NCI-H345 (cell line): ENCODE measurements at places on chromosomes 5 and 9.

- DNase-seq = no peak
Observed at GRCh38 chr5:142057697-142058056, 44.9 kb upstream of the GNPDA1 start.

- no peak for DNase-seq
Observed at GRCh38 chr5:172686111-172686510, 45.0 kb downstream of the NEURL1B start.

- no peak for DNase-seq
Observed at GRCh38 chr5:36001032-36001431, 9.8 kb upstream of the UGT3A1 start.

DNA sequence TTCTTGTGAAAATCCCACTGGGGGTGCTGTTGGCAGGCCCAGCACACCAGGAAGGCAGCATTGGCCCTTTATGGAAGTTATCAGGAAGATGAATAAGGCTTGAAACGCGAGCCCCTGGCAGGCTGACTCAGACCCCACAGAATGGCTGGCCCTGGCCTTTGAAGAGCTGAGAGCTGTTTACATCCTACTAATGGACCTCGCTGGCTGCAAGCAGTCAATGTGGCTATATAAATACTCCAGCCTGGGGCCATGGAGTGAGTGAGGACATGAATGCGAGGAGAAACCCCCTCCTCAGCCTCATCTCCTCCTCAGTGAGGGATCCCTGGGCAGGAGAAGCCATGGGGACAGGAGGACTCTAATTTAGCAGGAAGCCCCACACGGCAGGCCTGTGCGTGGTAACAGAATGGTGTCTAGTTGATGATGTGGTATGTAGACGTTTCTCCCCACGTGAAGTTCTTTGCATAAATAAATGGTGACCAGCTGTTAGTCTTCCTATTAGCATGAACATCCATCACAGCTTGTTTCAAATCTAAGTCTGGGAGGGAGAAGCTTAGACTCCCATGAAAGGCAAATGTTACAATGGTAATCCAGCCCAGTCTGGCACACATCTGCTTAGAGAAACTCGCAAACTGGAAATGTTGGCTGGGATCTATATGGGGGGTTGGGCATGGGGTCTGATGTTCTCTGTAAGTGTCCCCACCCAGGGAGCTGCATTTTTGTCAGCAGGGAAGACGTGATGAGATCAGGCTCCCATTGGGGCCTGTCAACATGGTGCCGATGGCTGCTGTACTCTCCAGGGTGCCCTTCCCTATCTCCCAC is 175.1 kb upstream of the PITX1 start:
- peak; percentile 22 for DNase-seq

DNA sequence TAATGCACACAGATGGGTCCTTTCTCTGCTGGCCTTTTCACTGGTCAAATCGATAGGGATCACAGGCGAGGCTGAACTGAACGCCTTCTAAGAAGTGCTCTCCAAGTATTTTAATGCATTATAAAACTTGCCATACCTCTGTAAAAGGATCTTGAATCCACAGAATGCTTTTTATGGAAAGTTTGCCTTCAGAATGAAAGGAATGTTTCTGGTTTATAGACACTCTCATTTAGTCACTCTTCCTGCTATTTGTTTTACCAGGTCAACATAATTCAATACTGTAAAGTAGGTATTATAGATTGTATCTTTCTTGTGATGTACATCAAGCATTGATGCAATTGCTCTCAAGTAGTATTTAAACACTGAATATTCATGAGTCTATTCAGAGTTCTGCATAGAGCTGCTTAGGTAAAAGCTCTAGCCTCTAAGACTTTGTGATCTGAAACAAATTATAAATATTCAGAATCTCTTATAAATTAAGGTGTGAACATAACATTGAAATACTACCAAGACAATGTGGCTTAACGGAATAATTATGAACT is 308.4 kb downstream of the ISL1 start:
- DNase-seq = no peak

- no peak for DNase-seq
Observed at GRCh38 chr5:166561759-166562158, 1729.7 kb upstream of the WWC1 start.

- no peak for DNase-seq
Observed at GRCh38 chr5:151570058-151570457, 21.1 kb downstream of the FAT2 start.

GRCh38 chr9:96148634-96149532 is 153.1 kb downstream of the HSD17B3 start:
- no peak for DNase-seq

GRCh38 chr9:37801287-37801850 is 772 bp downstream of the DCAF10 start:
- DNase-seq = no peak

DNA sequence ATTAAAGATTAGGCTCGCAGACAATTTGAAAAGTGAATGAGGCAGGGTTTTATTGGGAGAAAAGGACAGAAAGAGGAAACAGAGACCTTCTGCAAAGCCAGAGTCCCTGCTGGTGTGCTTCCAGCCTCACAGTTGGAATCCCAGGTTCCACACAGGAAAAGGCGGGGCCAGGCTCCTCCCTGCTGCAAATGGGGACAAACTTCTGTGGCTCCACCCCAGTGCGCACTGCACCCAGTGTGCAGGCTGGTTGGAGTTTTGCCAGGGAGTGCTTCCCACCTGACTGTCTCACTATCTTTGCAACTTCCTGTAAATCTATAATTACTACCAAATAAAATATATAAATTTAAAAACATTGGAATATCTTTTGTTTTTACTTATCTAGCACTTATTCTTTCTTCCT is 386.0 kb upstream of the GRIN3A start:
- no peak for DNase-seq

GRCh38 chr9:112743216-112743836 is 7.2 kb upstream of the SNX30 start:
- no peak for DNase-seq

DNA sequence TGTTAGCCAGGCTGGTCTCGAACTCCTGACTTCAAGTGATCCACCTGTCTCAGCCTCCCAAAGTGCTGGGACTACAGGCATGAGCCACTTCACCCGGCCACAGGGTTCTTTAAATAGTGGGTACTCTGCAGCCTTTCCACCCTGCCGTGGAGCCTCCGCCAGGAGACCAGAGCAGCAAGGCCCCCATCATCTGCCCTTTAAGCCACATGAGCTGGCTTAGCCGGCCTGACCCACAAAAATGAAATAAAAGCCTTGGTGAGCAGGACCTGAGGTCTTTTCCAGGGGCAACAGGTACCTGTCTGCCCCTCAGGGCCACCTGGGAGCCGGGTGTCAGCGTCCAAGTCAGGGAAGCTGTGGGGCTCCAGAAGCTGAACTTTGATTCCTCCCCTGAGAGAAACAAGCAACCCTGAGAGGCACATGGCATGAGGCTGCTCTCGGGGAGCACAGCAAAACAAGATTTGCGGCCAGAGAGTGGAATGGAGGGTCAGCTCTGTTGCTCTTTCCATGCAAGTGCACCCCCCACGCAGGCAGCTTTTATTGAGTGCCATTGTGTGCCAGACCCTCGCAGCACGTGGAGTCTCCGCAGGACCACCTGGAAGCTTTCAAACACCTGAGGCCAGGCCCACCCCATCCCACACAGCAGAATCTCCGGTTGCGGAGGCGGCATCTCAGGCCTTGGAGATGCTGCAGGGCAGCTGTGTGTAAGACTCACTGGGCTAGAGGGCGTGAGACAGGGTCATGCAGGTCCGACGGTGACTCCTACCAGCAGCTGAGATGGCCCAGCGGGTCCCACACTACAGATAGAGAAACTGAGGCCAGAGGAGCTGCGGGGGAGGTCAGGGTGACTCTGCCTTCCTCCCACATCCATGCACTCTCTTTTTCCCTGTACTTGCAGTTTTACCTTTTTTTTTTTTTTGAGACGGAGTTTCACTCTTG is 4.8 kb upstream of the WNK2 start:
- DNase-seq = no peak

- no peak for DNase-seq
Observed at GRCh38 chr9:115362640-115363039, 244.7 kb upstream of the TNC start.

- DNase-seq = no peak
Observed at GRCh38 chr9:93020771-93021670, 37.5 kb upstream of the SUSD3 start.

DNA sequence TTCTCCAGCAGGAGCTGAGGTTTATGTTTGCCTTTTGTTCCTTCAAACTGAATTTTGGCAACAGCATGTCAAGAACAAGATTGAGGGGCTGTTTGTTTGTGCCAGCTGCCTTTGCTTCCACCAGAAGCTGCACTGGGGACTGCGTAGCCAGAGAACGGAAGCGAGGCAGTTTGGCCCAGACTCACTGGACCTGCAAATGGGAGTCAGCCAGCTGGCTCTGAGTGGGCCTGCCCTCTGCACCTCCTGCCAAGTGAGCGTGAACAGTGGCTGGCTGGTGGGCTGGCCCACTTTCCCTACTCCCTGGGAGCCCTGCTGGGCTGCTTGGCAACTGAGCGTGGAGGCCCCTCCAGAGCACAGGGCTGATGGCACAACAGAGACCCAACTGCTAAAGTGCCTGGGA is 111.6 kb downstream of the GALNT10 start:
- DNase-seq = peak; percentile 72

- DNase-seq = no peak
Observed at GRCh38 chr5:181127456-181127855, 3.5 kb downstream of the OR2V1 start.

DNA sequence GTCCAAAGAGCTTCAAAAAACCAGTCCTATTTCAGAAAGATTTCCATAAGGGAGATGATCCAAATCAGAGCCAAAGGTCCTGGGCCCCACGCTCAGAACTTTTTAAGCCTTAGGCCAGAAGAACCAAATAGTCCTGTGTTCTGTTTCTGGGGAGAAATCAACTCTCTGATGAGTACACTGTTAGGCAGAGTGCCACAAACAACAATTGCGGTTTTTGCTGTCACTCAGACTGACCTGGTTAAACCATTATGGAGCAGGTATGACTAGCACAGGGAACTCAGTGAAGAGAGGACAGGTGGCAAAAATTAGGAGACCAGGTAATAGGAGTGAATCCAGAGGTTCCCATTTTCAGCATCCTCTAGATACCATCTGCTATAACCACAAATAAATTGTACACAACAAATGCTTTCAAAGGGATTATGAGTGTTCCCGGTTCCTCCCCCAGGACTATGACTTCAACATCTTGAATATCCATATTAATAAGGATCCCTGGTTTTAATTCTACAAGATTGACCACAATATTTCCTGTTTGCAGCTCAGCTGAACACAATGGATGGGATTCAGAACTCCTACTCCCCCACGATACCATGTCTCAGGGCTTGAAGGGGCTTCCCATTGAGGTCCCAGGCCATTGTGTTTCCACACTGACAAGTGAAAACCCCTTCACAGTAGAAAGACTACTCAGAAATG is 52.1 kb upstream of the FREM1 start:
- no peak for DNase-seq

- DNase-seq = no peak
Observed at GRCh38 chr5:158499075-158499891, 600.4 kb downstream of the EBF1 start.

GRCh38 chr5:139642213-139642612 is 5.9 kb upstream of the CXXC5 start:
- no peak for DNase-seq

GRCh38 chr9:118832371-118832770 is 536.9 kb downstream of the BRINP1 start:
- no peak for DNase-seq

DNA sequence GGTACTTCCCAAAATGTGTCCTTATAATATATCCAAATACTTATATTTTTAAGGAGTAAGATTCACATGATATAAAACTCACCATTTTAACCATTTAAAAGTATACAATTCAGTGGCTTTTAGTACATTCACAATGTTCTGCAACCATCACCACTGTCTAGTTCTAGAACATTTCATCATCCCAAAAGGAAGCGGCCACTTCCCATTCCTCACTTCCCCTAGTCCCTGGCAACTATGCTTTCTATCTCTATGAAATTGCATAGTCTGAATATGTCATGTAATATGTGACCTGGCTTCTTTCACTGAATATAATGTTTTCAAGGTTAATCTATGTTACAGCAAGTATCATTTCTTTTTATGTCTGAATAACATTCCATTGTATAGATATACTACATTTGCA is 615.1 kb upstream of the SGCD start:
- DNase-seq = no peak

GRCh38 chr9:37954581-37954981 is 50.7 kb upstream of the SLC25A51 start:
- DNase-seq = no peak

- no peak for DNase-seq
Observed at GRCh38 chr5:169534939-169535338, 48.6 kb upstream of the SPDL1 start.

- no peak for DNase-seq
Observed at GRCh38 chr5:29795096-29795652, 1398.3 kb upstream of the CDH6 start.
